DMS 273 treated with DMSO at 0.1 percent for 48 hours (cell line): ENCODE measurements at places on chromosomes 6 and 20.

DNA sequence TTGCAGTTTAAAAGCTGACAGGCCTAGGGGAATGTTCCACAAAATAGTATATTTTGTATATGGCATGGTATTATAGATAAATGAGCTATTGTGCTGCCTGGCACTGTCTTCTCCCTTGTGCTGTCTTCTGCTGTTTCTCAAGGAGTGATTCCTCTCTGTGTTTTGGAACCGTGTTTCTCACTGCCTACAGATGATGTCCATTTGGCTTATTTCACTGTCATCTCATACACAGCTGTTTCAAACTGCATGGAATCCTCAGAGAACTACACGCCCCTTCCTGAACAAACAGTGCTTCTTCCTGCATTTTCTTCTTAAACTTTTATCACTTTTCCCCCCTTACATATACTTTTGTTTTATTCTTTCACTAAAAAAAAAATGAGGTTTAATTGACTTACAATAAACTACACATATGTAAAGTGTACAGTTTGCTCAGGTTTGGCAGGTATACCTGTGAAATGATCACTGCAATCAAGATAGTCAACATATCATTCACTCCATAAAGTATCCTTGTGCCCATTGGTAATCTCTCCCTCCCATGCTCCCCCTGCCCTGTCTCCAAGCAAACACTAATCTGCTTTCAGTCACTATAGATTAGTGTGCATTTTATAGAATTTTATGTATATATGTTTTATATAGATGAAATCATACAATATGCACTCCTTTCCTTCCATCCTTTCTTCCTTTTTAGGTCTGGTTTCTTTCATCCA is 43.0 kb downstream of the CBFA2T2 start:
- no peak for DNase-seq

- no peak for DNase-seq
Measured at GRCh38 chr6:5506149-5506548, 244.8 kb downstream of the FARS2 start.

GRCh38 chr6:149463781-149464180 is 21.0 kb downstream of the ZC3H12D start:
- DNase-seq: no peak

- no peak for DNase-seq
Measured at GRCh38 chr6:154491567-154492470, 18.7 kb downstream of the CNKSR3 start.

DNA sequence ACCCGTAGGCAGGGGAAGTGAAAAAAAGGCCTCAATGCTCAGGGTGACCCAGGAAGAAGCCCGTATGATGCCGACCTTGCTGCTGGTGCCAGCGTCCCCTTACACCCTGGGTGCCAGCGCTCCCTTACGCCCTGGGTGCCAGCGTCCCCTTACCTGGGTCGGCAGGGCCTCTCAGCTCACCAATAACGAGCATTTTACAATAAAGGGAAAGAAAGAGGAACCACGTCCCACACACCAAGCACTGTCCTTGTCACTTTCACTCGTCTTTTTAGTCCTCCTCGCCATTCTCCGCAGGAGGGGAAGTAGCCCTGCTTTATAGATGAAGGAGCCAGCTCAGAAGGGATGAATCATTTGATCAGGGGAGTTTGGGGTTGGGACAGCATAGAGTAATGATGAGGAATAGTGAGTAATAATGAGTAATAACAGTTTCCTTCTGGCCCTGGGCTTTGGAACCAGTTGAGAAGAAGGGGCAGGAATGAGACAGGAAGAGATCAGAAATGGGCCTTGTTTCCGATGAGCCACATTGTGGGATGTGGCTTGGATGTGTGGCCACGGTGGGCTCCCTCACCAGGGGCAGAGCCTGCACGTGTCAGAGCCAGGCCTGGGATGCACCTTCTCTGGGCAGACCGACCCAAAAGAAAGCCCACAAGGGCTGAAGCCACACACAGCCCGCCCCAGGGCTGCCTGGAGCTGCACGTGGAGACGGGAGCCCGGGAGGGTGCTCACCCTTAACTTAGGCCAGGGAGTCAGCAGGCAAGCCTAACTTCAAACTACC is 75.7 kb downstream of the SYNJ2 start:
- DNase-seq: no peak

GRCh38 chr6:40334496-40335270 is 252.5 kb downstream of the LRFN2 start:
- DNase-seq: no peak

- no peak for DNase-seq
Measured at GRCh38 chr6:11942185-11942864, 69.8 kb upstream of the HIVEP1 start.

DNA sequence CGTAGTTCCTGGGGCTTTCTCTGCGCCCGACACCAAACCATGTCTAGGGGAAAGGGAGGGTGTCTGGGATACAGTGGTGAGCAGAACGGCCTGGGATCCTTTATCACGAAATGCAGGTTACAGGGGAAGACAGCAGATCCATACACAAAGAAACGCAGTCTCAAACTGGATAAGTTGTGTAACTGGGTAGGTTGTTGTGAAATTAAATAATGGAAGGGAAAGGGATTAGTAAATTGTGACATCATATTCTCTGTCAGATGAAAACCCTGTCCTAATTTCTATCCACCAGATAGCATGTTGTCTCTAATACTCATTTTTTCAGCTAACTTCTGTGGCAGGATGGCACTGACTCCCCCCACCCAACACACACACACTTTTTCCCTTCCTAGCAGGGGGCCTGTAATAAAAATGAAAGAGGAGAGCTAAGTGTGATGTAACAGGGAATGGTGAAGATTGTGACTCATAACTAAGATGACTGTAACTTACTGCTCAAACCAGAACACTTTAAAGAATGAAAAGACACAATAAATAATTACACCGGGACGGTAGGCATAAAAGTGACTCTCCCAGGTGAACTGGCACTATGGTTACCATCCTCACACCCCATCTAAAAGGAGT is 769 bp upstream of the TRPC4AP start:
- no peak for DNase-seq

- peak; percentile 82 for DNase-seq
Measured at GRCh38 chr20:31572042-31572700, 32.9 kb upstream of the ID1 start.

- DNase-seq: no peak
Measured at GRCh38 chr6:170365593-170365992, 59.0 kb downstream of the FAM120B start.

GRCh38 chr6:119881416-119881815 is 531.9 kb upstream of the MAN1A1 start:
- DNase-seq: no peak

DNA sequence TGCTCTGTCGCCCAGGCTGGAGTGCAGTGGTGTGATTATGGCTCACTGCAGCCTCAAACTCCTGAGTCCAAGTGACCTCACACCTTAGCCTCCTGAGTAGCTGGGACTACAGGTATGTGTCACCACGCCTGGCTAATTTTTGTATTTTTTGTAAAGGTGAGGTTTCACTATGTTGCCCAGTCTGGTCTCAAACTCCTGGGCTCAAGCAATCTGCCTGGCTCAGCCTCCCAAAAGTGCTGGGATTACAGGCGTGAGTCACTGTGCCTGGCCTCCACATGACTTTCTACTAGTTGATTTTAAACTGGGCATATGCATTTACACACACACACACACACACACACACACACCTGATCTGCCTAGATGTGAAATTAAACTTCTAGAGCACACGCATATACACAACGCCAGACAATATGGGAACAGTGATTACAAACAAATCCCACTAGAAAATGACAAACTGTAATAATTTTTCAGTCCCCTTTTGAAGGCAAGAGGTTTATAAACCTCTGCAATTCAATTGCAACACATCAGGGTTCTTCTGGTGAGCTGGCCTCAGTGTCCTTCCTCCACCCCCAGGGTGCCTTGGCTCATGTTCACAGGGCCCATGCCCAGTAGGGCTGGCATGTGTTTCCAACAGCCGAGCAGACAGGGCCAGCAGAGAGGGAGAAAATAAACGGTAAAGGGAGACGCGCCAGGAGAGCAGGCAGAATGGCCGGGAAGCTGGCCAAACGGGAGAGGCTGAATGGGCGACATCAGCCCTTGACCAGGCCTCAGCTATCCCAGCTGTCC is 31.2 kb downstream of the PARD6B start:
- no peak for DNase-seq

DNA sequence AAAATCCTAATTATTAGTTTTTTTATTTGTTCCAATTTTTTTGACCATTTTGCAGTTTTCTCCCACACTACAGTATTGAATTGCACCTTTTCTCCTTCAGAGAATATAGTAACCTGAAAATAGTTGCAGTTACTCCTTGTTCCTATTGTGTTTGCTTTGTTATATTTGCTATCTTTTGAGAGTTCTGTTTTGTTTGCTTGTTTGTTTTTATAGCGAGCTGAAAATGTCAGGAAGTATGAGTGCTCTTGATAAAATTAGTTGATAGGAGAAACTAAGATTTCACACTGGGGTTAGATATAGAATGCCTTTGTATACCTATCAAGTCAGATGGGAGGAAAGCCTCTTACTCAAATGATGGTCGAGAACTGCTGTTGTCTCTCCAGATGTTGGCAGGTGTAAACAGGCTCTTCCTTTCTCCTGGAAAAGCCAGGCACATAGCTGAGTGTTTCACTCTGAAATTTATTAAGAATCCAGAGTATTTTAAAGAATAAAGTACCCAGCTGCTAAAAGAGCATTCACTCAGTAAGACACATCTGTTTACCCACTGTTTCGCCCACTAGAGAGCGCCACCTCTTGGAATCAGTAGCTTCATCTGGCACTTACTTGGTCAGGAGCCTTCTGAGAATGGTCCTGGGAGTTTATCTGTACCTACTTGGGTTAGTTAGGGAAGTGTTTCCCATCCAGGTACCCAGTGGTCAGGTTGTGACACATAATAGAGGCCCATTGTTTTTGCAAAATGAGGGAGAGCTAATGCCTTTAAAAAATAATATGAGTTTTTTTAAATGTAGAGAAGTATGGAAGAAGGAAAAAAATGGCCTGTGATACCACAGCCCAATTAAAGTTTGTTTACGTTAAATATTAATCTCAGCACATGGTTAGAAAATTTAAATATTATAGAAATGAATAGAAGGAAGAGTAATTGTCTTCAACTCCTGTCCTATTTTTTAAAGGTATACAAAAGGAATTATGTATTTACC is 11.2 kb downstream of the NT5DC1 start:
- DNase-seq: peak; percentile 22

- no peak for DNase-seq
Measured at GRCh38 chr6:170285482-170285881, 5.4 kb downstream of the DLL1 start.

- no peak for DNase-seq
Measured at GRCh38 chr6:22444330-22444729, 125.0 kb upstream of the HDGFL1 start.

GRCh38 chr20:7195704-7196103 is 428.2 kb downstream of the BMP2 start:
- no peak for DNase-seq

- DNase-seq: no peak
Measured at GRCh38 chr20:49287555-49288249, 9.8 kb upstream of the ZNFX1 start.

GRCh38 chr20:40738976-40739375 is 49.9 kb upstream of the MAFB start:
- no peak for DNase-seq

GRCh38 chr20:17856024-17856564 is 112.5 kb downstream of the SNX5 start:
- no peak for DNase-seq
